Renal cortex interstitium (tissue), 15 donors: ENCODE measurements at places on chromosomes 12 and 14.
A peak's percentile ranks its signal among the peaks of the same experiment; 100 is the strongest.

DNA sequence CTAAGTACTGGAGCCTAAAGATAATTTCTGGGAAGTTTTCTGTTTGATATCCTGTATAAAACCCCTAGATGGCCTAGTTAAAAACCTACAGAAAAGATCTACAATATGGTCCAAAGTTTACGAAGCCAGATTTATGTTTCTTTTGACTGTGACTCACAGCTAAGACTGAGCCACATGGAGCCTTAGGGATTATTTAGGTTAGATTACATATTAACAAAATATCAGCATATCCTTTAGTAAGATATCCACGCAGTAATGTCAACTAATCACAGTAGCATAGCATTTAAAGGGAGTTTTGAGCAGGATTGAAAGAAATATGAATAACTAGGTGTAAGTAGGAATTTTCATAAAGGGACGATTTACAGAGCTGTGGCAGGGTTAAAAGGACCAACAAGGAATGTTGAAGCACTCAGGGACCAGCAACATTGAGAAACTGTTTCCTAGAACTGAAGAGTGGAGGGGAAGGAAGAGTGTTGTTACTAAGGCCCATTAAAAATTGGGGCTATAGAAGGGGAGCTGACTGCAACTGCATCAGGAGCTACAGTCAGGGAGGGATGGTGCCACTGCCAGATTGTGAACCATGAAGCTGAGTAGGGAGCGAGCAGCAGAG is 155.5 kb downstream of the DACT1 start:
- DNase-seq, result no peak

DNA sequence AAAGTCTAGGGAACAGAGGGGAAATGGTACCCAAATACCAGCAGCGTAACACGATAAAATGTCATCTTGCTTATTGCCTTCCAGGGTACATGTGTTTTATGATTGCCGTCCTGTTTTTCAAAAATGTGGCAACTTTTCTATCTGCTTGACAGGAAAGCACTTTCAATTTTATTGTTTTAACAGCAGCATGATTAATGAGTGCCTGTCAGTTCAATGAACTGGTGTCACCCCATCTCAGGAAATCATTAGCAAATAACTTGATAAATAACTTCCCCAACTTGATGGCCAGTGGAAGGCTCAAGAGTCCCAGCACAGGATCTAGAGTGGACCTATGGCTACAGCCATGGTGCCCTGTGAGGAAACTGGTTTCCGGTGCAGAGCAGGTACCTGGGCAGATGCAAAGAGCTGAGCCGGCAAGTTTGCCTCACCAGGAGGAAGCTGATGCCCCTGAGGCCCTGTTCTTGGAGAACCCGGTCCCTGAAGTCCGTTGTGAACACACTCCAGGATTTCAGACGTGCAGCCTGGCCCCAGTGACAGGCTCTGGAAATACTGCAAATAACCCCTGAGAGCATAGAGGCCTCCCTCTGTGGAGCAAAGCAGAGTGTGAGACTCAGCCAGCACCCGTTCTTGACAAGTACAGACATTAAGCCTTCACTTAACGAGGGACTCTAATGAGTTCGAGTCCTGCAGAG is 173.5 kb upstream of the SFSWAP start:
- DNase-seq, result no peak

DNA sequence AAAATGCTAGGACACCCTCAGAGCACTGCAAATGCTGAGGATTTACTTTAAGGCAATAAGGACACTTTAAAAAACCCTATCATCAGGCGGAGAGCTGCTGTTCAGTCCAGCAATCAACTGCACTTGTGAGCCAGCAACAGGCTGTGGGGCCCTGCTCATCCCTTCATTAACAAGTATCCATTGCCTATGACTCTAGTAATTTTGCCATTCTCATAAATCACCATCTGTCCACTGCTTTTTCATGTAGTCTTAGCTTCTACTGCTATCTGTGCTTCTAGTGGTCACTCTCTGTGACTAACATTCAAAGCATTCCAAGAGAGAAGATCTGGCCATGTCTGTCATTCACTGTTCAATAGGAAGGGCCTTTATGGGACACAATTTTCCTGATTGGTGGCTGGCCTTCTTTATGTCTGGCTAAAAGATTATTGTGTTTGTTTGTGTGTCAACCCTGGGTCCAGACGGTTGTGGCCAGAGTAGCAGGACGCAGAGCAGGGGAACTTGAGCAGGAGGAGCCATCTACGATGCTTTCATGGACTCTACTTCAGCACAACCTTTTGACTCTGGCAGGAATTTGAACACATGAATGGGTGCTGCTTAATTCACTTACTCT is 3.6 kb upstream of the KRAS start:
- no peak for DNase-seq

DNA sequence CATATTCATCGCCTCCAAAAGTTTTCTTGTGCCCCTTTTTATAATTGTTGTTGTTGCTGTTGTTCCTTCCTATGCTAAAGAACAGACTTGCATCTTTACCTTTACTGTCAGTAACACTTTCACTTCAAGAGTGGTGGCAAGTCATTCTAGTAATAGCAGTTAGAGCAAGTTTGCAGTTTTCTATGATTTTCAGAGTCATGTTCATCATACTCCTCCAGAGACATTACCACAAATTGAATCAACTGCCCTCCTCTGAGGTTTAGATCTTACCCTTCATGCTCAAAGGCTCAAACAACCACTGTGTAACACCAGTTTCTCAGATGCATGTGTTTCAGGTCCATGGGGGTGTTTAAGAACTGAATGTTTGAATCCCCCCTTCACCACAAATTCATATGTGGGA is 763.4 kb downstream of the LRFN5 start:
- no peak for DNase-seq

- no peak for DNase-seq
These were observed 44.0 kb upstream of the LRTM2 start for GRCh38 chr12:1776170-1776921.

DNA sequence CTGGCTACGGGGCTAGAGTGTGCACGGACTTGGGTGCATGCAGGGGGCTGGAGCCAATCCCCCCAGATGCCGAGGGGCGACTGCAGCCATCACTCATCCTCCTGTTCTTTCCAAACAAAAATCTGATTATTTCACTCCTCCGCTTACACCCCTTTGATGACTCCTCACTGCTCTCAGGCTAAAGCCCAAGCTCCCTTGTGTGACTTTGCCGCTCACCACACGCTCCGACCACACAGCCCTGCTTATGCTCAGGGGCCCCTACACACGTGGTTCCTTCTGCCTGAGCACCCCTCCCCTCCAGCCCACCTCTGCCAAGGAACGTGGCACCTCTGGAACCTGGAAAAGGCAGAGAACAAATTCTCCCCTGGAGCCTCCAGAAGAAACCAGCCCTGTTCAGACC is 13.7 kb downstream of the CHFR start:
- DNase-seq, result no peak

DNA sequence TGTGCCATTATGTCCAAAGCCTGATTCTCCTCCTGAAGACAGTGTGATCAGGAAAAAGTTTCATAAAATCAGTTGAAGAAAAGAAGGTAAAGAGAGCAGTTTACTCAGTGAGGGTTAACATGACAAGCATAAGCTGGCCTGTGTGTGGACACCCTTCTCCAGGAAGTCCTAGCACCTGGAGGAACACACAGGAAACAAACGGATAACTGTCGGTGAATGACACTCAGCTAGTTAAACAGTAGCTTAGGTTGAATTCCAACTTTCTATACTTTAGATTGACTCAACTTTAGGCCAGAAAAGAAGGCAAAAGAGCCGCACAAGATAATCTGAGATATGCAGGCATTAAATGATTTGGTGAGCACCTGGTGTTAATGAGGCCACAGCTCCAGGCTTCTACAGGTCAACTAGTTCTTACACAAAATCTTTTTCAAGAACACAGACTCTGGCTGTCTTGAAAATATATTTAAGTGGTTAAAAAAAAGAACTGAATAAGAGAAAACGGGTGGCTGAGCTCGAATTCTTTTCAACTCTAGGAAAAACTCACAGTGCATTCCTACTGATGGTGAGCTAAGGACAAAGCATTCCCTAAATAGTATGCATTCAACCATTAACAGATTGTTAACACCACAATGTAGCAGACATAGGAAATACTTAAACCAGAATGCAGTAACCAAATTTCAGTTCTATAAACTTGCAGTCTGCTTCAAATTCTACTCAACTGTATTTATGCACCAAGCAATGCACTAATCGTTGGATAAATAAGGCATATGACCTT is 56.9 kb upstream of the TSPAN8 start:
- peak; percentile 2 for DNase-seq

DNA sequence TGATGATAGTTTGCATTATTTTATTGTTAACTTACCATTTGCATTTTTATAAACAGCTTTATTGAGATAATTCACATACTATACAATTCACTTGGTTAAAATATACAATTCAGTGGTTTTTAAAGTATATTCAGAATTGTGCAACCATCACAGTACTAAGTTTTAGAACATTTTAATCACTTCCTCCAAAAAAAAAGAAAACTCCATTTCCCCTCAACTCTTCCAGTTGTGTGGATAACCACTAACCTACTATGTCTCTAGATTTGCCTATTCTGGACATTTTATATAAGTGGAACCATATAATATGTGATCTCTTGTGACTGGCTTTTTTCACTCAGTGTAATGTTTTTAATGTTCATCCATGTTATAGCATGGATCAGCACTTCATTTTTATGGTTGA is 41.3 kb downstream of the WNK1 start:
- no peak for DNase-seq

DNA sequence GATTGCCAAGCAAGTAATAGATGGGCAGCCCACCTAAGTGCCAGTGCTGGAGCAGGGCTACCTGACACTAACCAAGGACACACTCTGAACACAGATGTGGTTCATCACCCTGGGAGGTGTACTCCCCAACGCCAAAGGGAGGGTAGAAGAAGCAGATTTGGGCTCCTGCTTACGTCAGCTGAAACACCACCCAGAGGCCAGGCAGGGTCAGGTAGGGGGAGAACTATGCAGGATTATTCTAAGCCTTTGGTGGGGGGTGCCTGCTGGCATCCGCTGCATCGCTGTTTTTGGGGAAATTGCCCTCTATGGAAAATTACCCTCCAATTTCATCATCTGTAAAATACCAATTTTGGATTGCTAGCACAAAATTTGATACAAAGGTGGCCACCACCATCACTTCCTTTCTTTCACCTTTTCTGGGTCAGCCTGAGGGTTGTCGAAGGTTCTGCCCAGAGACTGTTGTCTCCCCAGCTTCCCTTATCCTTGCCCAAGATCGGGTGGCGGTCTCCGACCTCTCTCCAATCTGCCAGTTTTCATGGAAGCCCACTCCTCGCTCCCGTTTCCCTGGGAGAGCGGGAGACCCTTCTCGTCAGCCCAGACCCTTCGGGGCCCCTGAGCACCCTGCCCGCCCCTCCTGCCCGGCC is 535 bp downstream of the BIN2 start:
- no peak for DNase-seq

GRCh38 chr14:93133464-93133863 is 17.7 kb upstream of the ITPK1 start:
- DNase-seq, result no peak

DNA sequence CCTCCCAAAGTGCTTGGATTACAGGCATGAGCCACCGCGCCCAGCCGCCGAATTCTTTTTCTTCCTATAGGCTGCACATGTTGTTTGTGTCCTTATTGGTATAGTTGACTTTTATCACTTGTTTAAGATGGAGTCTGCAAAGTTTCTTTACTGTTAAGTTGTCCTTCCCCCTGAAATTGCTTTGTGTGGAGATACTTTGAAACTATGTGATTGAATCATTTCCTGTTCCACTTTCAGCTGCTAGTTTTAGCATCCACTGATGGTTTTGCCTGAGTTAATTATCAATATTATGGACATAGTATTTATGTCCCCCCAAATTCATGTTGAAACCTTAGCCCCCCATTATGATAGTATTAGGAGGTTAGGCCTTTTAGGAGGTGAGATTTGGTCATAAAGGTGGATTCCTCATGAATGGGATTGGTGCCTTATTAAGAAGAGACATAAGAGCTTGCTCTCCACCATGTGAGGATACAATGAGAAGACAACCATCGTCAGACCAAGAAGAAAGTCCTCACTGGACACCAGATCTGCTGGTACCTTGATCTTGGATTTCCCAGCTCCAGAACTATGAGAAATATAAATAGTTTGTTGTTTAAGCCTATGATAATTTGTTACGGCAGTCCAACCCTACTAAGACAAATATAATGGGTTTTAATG is 34.9 kb downstream of the PPHLN1 start:
- no peak for DNase-seq

DNA sequence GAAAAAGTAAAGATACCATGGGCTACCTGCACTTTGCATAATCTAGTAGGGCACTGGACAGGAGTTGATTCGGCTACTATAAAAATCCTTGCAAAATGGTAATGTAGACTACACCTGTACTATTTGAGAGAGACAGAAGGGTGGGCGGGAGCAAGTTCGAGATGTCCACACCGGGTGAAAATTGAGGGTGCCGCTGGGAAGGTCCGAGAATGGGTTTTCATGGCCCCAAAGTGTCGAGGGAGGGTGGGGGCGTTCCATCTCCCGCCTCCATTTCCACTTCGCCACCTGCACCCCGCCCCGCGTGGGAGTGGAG is 648 bp downstream of the SNX6 start:
- DNase-seq, result peak; percentile 5

DNA sequence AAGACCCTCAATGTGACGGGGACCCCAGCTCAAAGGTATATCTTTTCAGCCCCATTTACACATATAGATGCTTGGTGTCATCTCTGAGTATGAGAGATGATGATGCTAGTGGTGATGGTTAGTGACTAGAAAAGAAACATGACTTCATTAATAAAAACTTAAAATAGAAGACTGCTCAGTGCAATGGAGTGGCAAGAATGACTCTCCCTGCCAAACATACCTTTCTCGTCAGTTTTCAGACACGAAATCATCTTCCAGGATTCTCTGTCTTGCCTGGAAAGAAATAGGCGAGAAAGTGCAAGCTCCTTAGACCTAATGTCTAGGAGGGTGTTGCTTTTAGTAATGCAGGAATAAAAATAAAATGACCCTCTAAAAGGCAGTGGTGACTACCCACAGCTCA is 71.7 kb downstream of the TPH2 start:
- no peak for DNase-seq

GRCh38 chr12:10466311-10466710 is 13.1 kb upstream of the KLRC1 start:
- no peak for DNase-seq

DNA sequence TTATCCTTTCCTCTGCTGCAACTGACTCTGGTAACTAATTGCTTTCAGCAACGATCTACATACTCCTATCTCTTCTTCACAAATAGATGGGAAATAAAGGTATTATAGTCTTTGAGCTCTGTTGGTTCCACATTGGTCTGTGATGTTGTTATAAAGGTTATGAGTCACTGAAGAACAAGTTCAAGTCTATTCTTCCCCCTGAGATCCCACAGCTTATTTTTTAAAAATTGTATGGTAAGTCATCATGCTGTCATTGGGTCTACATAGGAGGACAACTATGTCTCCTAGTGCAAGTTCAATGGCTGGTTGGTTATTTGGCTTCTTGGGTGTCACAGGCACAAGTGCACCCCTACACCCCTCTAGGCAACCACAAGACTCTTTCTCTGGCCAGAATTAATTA is 49.6 kb upstream of the PTCSC3 start:
- DNase-seq, result no peak
